ENCODE measurements at places on chromosomes 1 and 21.

DNA sequence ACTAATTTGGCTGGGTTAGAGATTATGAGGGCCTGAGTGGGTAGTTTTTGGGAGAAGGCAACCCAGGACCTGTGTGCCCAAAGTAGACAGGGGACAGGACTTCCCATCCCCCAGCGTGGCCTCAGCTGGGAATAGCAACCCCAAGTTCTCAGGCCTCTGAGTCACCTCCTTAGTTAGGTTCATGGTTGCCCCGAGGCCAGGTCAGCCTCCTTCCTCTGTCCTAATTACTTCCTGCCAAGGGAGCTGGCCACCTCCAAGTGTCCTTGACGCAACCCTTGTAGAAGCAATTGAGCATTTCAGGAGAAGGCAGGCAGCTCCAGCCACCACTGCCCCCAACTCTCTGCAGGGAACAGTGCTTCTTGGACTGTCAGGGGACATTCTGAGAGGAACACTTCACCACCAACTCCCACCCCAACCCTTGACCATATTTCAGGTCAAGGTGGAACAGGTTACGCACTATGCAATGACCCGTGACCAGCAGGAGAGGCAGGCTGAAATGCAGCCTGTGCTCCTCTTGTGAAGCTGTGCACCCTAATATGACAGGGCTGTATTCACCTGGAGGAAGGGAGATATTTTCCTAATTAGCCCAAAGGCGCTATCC lies 5.1 kb upstream of the NT5C1A start:
- no peak for DNase-seq

DNA sequence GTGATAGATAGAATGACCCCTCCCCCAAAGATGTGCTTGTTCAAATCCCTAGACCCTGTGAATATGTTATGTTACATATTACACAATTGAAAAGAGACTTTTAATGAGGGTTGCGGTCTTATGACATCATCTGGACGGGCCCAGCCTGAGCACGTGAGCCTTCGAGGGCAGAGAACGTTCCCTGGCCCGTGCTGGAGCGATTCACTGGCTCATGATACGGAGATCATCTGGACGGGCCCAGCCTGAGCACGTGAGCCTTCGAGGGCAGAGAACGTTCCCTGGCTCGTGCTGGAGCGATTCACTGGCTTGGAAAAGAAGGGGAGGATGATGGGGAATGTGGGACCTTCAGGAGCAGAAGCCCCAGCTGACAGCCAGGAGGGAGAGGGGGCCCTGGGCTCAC lies 34.4 kb upstream of the COL18A1 start:
- DNase-seq, result no peak

- DNase-seq, result no peak
These were observed 45.2 kb downstream of the SDCCAG8 start for GRCh38 chr1:243301059-243301458.

DNA sequence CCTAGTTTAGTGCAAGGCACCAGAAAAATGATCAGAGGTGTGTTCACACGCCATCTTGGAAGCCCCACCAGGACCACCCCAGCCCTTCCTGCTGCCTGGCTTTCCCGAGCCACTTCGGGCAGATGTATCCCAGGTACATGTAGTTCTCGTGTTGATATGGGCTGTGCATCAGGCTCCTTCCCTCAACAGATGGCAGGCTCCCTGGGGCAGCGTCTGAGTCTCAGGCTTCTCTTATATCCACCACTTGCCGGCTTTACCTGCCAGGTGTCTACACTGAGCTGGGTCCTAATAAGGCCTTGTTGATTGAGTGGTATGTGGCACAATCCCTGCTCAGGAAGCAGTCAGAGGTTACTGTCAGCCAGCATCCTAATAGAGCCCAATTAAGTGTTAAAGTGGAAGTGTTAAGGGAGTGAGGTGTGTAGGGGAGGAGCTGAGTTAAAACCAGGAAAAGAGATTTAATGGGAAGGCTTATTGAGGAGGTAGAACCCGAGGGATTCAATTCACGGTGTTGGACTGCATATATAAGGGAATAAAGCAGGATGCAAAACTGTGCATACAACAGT lies 8.5 kb downstream of the GPA33 start:
- no peak for DNase-seq

- no peak for DNase-seq
These were observed 11.0 kb upstream of the TNFRSF8 start for GRCh38 chr1:12052008-12052573.

- no peak for DNase-seq
These were observed 53.1 kb downstream of the MEGF6 start for GRCh38 chr1:3558036-3558726.

DNA sequence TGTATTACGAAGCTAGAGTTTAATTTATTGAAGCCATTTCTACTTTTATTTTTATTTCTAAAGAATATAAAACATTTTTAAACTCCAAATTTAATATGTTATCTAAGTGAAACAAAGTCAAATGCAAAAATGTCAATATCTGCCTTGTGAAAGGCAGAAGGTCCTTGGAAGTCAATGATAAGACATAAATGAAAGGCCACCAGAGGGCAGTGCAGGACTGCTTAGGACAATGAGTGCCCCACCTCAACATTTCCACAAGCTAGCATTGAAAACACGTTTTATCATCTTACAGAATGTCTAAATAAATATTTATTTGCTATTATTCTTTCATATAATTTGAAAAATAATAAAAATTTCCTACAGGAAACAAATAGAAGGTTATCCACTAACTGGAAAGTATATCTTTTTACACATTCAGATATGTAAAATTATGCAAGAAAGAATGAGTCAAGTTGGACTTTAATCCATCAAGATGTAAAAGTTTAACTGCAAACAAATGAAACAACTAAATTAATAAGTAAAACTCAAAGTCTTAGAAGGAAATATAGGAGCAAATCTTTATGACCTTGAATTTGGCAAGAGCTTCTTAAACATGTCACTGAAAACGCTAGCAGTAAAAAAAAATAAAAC lies 140.1 kb upstream of the FMN2 start:
- peak; percentile 15 for DNase-seq

GRCh38 chr1:25066731-25067517 lies 136.8 kb upstream of the RUNX3 start:
- DNase-seq, result no peak

DNA sequence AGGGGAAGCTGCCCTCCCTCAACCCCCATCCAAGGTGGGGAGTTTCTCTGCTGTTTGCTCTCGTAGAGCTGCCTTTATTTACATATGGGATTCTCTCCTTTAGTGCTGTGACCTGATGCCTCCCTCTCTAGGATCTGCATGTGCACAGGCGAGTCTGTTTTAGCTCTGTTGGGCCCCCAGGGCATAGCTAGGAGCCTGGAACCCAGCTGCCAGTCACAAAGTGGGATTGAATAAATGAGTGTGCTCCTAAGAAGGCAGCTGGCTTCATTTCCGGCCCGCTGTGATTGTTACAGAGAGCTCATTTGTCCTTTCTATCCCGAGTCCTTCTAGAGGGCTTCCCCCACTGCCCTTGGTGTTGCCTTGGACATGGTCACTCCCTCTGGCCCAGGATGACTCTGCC lies 176.6 kb downstream of the GRIK3 start:
- peak; percentile 33 for DNase-seq

DNA sequence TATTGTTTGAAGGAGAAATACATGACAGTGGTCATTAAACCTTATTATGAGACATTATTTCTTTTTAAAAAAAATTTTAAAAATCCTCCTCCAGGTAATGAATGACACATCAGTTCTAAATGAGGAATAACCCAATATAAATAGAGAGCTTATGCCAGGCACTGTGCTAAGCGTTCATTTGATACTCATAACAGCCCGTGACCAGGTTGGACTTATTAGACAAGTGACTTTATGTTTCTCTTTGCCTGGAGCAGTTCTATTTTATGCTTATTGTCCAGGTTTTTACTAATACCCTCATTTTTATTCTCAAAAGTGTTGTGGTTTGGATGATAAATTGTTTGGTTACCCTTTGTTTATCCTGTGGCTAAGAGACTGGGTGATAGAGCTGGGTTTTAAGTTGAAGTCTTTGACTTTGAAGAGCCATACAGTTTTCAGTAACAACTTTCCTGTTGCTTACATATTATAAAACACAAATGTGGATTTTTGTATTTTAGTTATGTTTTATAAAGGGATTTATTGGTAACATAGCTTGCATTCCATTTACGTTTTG lies 84.2 kb downstream of the RABGAP1L start:
- DNase-seq, result no peak

DNA sequence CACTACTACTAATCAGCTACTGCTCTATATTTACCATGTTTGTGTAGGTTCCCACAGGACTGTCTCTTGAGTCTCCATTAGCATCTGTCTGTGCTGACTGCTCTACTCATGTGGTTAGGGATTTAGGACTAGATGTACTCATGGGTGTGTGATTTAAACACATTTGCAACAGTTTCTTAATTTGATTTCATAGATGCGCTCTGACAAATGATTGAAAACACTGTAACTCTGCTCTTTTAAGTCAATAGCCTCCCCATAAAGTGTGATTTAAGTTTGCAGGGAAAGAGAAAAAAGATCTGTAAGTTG lies 809.3 kb downstream of the NCAM2 start:
- no peak for DNase-seq

- DNase-seq, result no peak
These were observed 1.7 kb downstream of the MYOCOS start for GRCh38 chr1:171623651-171624331.

- no peak for DNase-seq
These were observed 83.2 kb downstream of the SH3GLB1 start for GRCh38 chr1:86787621-86788020.

All from NCI-H2107 (cell line).